ENCODE measurements at places on chromosomes 6 and 20.
A peak's percentile ranks its signal among the peaks of the same experiment; 100 is the strongest.

DNA sequence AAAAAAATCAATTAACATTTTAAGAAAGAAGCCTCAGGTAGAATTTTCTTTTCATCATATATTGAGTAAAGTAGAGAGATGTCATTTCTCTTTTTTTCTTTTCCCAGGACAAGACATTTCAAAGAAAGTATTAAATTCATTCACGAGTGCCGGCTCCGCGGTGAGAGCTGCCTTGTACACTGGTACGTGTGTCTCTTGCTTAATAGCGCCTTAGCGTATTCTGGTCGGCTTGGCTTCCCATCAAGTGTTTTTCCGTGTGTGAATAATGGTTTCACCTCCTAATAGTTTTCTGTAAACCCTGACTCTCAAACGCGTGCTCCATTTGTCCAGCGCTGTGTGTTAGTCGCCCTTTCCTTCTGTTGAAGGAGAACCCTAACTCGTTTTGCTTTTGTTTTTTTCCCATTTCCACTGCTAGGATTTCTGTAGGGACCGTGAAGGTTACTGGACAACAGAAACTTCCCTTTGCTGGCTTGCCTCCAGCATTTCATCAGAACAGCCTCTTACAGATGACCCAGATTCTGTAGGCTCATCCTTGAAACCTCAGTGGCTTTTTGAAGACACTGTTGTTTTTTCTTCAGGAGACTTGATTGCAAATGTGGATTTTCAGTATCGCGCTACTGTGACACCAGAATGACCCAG is 45.7 kb upstream of the IRF4 start:
- DNase-seq = no peak

DNA sequence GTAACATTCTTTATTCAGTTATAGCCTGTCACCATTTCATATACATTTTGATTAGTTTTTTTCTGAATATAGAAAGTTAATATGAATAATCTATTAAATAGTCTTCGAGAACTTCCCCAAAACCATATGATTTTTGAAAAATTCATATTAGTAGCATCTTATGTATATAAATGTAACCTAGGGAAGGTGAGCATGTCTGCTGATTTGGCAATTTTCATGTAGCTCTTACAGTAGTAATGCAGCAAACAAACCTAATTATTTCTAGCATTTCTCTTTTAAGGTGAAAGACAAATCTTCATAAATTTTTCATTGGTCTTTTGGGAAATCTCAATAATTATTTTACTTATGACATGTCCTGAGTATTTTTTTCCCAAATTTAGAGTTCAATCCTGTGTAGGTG is 939.0 kb downstream of the TBC1D32 start:
- no peak for DNase-seq

DNA sequence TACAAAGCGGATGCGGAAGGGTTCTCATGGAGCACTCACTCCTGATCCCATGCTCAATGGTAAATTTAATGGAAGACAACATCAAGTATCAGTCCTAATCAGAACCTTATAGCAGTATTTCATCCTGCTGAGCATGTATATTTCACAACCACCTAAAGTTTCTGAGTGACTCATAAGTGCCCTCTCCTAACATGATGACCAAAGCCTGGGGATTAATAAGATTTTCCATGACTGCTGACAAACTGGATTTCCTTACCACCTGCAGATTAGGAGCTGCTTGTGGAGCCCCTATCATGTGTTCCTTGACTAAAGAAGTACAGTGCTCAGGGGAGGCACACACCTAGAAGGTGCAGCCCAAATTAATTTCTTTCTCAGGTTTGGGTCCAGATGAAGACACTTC is 112.8 kb downstream of the INSM1 start:
- no peak for DNase-seq

GRCh38 chr20:49700411-49701185 is 13.1 kb downstream of the B4GALT5 start:
- no peak for DNase-seq

GRCh38 chr20:24584538-24585356 is 115.3 kb downstream of the SYNDIG1 start:
- no peak for DNase-seq

- DNase-seq = no peak
Measured at GRCh38 chr20:61619751-61620150, 367.7 kb downstream of the CDH4 start.

- DNase-seq = no peak
Measured at GRCh38 chr6:135423649-135424128, 73.9 kb downstream of the AHI1 start.

- no peak for DNase-seq
Measured at GRCh38 chr6:116463301-116463700, 2.1 kb downstream of the CALHM6 start.

DNA sequence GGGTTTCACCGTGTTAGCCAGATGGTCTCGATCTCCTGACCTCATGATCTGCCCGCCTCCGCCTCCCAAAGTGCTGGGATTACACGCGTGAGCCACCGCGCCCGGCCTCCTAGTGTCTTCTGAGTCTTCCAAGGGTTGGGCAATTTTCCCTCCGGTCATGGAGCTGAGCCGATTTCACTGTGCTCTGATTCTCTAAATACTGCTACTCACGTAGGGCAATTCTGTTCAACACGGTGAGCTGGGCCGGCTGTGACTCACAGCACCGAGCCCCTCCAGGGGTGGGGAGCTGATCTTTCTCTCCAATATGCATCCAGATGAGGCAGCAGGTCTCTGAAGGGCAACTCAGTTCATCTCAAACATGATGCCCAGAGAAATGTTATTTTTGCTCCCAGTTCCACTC is 71.6 kb upstream of the CD93 start:
- no peak for DNase-seq

- DNase-seq = no peak
Measured at GRCh38 chr6:5532941-5533340, 271.6 kb downstream of the FARS2 start.

GRCh38 chr6:10404107-10404798 is 10.6 kb downstream of the TFAP2A start:
- peak; percentile 82 for DNase-seq

DNA sequence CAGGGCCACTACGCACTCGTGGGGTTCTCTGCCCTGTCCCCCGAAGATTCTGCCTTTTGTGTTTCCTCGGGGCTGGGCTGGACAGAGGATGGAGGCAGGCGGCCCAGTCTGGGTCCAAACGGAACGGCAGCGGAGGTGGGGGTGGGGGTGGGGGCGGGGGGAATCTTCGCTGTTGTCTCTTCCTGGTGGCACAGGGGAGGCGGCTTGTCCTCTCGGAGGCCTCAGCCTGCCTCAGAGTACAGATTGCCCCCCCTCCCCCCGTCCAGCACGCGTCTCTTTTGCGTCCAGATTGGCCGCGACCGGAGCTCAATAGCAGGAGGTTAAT is 1.4 kb upstream of the INSM1 start:
- no peak for DNase-seq

DNA sequence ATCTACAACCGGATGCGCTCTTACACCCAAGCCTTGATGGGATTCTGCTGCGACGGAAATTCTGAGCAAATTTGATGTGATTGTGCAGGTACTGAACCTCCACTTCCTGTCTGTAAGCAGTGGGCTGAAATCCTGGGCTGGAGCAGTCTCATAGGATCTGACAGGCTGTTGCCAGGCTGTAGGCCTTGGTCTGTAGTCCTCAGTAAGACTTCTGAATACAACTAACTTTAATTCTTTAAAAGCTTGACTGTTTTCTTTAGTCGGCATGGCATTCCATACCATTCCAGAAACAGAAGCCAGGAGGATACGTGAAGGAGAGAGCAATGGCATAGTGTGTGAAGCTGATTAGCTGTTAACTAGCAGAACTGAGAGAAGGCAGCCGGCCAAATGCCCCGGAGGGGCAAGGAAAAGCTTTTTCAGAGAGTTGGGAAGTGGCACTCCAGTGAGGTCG is 68.3 kb downstream of the ADTRP start:
- peak; percentile 74 for DNase-seq

DNA sequence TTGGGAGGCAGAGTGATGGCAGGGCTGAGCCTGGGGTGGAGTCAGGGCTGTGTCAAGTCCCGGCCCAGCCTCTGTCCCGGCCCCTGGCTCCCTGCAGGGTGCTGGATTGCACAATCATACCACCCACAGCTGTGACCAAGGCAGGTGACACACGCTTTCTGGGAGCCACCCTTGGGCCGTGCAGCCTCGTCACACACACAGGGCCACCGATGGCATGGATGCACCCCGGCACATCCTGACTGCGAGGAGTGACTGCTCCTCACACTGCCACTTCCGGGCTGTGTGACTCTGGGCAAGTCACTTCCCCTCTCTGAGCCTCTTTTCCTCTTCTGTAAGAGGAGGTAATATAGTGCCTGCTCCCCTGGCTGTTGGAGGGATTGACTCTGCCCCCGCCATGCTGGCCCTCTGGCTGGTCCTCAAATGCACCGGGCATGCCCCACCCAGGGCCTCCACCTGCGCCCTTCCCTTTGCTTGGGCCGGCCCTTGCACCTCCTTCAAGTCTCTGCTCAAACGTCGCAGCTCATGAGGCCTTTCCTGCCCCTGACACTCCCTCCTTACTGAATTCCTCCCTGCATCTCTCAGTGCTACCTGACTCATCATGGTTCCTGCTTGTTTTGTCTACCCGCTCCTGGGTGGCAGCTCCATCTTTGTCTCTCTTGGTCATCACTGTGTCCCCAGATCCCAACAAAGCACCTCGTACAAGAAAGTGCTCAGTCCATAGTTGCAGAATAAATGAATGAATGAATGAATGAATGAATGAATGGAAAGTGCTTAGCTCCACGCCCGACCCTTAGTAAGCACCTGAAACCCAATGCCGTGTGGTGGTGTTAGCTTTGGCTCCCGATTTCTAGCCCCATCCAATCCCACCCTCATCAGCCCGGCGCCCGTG is 93.5 kb downstream of the CEBPB start:
- peak; percentile 23 for DNase-seq

DNA sequence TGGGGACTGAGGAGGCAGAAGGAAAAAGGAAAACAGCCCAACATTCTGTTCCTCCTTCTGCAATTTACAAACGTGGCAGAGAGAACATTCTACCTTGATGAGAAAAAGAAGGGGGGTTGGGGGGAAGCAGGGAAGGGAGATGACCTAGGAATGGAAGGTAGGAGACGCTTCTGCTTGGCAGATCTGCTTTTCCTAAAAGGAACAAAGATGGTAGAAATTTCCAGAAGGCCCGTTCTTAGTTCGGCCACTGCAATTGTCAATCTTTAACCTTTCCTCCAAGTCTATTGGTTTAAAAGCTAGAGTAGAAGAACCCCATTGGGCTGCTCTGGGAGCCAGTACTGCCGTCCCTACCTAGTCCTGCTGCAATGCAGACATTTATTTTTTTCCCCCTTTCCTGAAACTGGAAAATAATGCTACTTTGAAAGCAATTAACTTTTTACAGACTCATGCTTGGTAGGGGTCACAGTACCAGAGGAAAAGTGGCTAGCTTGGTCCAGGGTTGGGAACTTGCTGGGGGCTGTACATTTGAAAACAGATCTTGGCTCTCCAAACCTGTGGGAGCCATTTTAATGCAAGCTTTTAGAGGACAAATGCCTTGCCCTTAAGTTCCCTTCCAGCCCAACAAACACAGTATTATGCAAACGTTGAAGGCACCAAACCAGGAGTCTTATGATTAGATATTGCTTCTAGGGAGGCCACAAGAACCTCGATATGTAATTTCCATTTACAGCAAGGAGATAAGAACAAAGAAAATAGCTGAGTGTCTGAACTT is 2.6 kb downstream of the ZMYND8 start:
- DNase-seq = no peak

DNA sequence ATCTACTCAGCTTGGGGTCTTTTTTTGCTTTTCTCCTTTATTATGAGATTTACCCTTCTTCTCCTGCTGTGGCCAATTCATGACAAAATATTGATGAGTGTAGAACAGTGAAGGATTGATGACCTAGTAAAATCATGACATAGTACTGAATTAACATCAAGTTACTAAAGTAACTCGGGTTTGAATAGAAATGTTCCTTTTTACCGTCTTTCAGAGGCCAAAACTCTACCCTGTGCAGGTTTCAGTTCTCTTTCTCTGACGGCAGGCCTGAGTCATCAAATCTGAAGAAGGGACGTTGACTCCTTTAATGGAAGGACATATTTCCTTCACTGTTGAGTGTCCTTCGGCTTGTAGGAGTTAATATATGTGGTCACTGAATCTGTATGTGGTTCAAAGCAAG is 80.7 kb downstream of the RREB1 start:
- DNase-seq = no peak

- no peak for DNase-seq
Measured at GRCh38 chr6:17710331-17710730, 3.6 kb upstream of the NUP153 start.

- no peak for DNase-seq
Measured at GRCh38 chr6:5751525-5752390, 255.0 kb downstream of the NRN1 start.

GRCh38 chr6:150413781-150414281 is 45.0 kb downstream of the IYD start:
- DNase-seq = no peak

GRCh38 chr6:167211881-167212712 is 54.3 kb upstream of the GPR31 start:
- no peak for DNase-seq
